AG09319 (cell line): ENCODE measurements at places on chromosomes 1 and 21.

- no peak for DNase-seq
These were observed 48.2 kb upstream of the EPB41 start for GRCh38 chr1:28865997-28866650.

GRCh38 chr21:19501115-19501514 lies 1097.5 kb upstream of the TMPRSS15 start:
- DNase-seq: no peak

GRCh38 chr1:203169770-203170520 lies 5.7 kb downstream of the MYBPH start:
- no peak for DNase-seq

DNA sequence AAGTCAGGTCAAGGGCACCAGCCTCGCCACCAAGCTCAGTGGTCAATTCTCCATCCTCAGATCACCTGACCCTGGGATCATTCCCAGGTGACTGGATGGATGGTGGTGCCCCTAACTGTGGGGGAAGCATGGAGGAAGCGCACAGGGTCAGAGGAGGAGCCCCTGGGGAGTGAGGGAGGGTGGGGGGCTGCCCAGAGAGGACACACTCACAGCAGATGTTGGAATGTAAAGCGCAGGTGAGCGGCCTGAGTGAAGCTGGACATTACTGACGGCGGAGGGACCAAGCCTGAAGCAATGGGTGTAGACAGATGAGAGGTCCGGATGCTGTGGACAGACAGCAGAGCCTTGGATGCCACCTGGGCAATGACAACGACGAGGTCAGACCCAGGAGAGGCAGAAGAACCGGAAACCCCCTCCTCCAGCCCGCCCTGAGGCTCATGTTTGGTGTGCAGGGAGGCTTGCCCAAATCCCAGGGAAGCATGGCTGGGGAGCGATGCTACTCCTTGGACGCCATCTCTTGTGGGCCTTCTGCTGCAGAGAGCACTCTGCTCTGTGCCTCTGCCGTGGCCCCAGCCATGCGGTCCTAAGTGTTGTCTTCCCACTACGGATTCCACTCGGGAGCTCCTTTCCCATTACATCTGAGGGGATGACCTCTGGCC lies 5.7 kb upstream of the CPLANE2 start:
- no peak for DNase-seq

GRCh38 chr1:101333186-101333585 lies 96.4 kb downstream of the S1PR1 start:
- DNase-seq: no peak

GRCh38 chr1:235199441-235199840 lies 38.4 kb upstream of the RBM34 start:
- DNase-seq: peak; percentile 15

GRCh38 chr1:24878775-24879742 lies 51.0 kb downstream of the RUNX3 start:
- no peak for DNase-seq

- DNase-seq: no peak
These were observed 191.0 kb upstream of the C1orf174 start for GRCh38 chr1:4090976-4091660.

GRCh38 chr1:54294887-54295286 lies 94.9 kb downstream of the MRPL37 start:
- no peak for DNase-seq

GRCh38 chr21:31356440-31356839 lies 12.4 kb upstream of the TIAM1 start:
- no peak for DNase-seq

DNA sequence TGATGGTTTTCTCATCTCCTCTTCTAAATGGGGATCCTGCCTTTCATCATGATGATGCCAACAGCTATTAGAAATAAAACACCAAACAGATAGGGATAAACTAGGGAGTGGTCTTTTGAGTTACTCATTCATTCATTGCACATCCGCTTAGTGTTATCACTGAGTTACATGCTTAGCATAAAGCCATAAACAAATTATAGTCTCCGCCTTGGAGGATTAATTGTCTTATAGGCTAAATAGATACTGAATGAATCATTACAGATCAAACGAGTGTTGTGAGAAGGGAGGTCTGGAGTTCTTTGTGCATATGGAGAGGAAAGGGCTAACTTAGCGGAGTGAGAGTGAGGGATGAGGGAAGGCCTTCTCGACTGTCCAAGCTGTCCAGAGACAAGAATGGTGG lies 19.8 kb upstream of the GUCA2B start:
- no peak for DNase-seq

DNA sequence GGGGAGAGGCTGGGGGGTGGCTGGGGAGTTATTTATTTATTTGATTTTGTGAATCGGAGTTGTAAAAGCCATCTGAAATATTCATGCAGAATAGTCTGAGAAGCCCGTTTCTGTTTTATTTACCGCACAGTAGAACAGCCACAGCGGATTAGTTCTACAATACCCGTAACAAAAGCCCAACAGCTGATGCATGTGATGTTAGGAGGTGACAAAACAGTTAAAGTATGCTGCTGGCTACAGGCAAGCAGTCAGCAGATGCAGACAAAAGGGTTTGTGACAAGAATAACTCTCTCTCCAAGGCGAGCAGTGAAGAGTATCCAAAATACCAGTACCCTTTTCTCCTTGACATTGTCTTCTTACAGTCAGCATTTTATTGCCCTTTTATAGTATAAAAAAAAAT lies 42.0 kb downstream of the PROX1 start:
- DNase-seq: no peak

GRCh38 chr1:161966067-161966466 lies 57.6 kb downstream of the OLFML2B start:
- no peak for DNase-seq

DNA sequence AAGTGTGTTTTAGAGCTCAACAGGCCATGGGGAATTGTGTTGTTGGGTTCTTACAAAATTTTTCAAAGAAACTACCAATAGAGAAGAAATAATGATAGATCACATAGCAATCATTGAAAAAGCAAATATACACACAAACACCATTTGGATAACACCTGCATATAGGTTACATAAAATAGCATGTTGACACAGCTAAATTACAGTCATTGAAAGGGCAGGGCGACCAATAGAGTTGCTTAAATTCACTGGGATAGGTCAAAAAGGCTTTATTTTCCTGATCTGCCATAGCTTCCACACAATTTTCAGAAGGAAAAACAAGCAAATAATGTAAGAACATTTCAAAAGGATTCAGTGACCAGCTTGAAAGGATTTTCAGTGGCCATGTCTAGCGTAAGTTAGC lies 57.9 kb upstream of the FGGY start:
- DNase-seq: no peak
